ENCODE measurements at places on chromosomes 2 and 18.

- no peak for DNase-seq
These were observed 12.2 kb downstream of the CXCR2 start for GRCh38 chr2:218138047-218138446.

DNA sequence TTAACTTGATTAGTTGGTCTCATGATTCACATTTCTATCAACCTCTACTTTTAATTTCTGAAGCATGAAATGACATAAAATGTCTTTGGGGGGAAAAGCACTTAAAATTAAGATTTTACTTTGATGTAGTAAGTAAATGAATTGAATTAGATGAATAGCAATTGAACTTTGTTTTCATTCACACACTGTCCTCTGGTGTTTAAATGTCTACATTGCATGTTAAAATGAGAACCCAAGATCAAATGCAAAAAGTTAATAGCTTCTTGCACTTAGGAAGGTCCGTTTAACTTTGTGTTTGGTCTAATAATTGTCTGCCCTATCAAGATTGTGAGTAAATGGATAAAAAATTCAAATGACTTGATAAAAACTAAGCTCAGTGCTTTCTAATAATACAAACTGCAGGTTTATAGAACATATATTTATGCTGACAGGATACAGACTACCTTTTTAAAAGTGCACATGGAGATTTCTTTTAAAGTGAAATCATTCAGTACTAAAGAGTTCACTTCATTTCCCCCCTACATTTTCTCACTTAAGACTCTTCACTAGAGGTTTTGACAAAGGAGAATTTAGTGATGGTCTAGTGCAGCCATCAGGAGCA is 156.2 kb upstream of the NABP1 start:
- DNase-seq = peak; percentile 9

GRCh38 chr2:26651799-26652198 is 10.6 kb upstream of the CIB4 start:
- no peak for DNase-seq

DNA sequence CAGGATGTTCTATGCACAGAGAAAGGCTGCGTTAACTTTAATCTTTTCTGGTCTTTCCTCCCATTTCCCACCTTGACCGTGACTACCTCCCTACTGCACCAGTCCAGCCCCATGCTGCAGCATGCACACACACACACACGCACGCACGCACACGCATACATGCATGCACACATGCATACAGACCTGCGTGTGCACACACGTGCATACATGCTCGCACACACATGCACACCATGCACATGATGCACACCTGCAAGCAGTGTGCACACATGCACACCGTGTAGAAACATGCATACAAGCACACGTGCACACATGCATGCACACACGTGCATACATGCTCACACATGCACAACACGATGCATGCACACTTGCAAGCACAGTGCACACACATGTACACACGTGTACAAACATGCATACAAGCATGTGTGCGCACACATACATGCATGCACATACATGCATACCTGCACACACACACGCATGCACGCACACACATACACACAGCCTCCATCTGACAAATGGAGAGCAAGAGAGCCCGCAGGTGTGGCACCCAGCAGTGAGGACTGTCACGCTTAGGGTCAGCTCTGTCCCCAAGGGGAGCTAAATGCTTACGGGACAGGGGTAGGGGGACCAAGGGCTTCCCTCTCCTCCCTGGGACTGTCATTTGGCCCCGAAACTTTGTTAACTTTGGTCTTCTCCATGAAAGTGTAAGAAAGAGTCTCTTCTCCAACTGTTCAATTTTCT is 18.2 kb downstream of the SNORC start:
- DNase-seq = no peak

- no peak for DNase-seq
These were observed 31.5 kb downstream of the KCNE4 start for GRCh38 chr2:223083402-223084070.

DNA sequence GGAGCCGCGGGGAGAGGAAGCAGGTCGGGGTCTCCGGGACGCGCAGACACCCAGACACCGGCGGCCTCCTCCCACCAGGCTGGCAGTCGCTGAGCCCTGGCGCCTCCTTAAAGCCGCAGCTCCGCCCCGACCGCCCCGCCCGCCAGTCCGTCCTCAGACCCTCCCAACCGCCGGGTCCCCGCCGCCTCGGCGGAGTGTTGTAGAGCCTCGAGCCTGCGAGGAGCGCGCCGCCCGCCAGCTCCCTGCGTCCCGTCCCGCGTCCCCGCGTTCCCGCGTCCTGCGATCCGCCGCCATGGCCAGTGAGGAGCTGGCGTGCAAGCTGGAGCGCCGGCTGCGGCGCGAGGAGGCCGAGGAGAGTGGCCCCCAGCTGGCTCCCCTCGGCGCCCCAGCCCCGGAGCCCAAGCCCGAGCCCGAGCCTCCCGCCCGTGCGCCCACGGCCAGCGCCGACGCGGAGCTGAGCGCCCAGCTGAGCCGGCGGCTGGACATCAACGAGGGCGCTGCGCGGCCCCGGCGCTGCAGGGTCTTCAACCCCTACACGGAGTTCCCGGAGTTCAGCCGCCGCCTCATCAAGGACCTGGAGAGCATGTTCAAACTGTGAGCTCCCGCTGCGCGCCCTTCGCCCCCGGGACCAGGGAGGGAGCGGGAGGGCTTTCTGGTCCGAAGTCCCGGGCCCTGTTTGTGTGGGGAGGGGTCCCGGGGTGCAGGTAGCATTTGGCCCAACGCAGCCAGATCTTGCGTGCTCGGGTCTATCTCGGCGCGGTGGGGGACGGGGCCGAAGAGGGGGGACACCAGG is at the start of gene EFHD1:
Gene EFHD1 (plus strand): TSS at position 192 of the 793 bp plus-strand sequence. CDS start 101 bp downstream, at position 293.
- peak; percentile 26 for DNase-seq

GRCh38 chr2:238027591-238028415 is 33.0 kb upstream of the SCLY start:
- DNase-seq = no peak

DNA sequence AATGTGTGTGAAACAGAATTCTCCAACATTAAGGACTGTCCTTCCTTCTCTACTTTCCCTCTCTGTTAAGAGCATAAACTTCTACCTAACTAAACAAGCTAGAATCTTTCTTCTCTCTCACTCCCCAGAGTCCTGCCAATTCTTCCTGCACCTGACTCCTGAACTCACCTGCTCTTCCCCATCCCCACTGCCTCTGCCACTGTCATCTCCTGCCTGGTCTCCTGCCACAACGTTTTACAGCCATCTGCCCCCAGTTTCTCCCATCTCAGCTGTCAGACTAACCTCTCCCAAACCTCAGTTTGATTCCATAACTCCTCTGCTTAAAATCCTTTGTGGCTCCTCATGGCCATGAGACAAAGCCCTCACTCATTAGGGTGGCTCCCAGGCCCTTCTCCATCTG is 288.3 kb upstream of the FBXO11 start:
- DNase-seq = no peak

DNA sequence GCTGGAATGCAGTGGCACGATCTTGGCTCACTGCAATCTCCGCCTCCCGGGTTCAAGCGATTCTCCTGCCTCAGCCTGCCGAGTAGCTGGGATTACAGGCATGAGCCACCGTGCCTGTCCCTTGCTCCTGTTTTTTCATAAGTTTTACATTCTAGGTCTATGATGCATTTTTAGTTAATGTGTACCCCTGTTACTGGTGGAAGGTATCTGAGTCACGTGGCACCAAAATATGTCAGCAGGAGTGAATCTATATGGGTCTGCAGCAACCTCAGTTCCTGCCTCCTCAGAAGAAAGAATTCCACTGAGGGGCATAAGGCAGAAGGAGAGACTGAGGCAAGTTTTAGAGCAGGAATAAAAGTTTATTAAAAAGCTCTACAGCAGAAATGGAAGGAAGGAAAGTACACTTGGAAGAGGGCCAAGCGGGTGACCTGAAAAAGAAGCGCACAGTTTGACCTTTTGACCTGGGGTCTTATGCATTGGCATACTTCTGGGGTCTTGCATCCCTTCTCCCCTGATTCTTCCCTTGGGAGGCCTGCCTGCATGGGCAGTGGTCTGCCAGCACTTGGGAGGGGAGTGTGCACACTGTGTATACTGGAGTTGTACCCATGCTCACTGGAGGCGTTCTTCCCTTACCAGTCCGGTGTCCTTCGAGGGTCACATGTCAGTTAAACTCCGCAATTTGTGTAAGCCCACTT is 1.1 kb upstream of the MFSD2B start:
- DNase-seq = no peak

DNA sequence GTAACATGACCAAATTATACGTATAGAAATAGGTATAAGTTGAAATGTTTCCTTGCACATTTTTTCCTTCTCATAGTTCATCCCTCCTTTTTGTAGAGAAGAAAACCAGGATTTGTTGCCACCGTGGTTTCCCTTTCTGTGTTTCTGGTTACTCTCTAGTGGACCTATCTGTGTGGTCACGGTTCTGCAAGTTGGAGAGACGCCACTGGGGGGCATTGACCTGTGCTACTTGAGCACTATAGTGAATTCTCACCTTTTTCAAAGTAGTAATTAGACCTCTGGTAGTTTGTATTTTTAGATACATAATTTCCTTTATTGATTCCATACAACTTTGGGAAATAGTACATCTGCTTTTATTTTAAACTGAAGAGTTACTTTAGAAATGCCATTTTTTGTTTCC is 444.8 kb downstream of the PTPRM start:
- no peak for DNase-seq

Measured in NCI-H1436 (cell line).